ENCODE measurements at places on chromosomes 7 and 10.

DNA sequence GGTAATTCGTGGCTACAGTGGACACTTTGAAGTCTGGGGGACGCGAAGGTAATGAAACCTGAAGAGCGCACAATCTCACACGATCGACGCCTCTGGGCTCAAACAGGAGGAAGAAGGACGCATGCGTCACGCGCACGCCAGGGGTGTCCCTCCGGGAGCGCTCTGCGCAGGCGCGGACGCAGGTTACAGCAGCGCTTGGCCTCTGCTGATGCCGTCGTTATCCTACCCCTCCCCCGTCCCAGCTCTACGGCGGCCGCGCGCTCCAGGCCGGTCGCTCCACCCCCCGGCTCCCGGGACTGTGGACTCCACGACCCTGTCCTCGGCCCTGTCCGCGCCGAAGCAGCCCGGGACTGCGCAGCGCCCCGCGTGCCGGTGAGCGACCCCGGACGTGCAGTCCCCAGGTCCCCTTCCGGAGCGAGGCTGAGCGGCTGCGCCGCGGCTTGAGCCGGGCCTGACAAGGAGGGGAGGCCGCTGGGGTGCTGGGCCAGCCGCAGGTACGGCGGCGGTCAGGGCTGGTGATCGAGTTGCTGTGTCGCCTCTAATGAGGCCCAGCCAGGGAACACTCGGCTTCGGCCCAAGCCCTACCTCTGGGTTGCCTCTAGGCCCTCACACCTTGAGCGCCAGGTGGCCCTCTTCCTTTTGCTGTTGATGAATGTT, at the start of gene TMEM106B:
TMEM106B (plus strand) TSS at position 241 of the 657 bp plus-strand sequence. CDS start 3,517 bp downstream, outside the sequence.
- peak; percentile 94 for DNase-seq

DNA sequence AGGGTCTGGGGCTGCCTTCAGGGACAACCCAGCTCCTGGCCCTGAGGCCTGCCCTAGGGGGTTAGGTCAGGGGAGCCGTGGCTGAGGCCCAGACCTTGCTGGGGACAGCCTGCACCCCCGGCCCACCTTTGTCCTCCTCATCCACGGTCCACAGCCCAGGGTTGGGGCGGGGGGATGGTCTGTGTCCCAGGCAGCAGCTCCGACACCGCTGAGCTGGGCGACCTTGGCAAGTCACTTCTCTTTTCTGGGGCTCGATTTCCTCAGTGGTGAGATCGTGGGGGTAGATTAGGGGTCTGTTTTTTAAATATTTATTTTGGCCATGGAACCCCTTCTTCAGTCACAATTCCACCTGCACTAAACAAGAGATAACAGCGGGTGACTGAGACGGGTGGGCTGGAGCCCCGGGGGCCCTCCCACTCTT, 30.9 kb downstream of the DNAJB12 start:
- no peak for DNase-seq

GRCh38 chr10:76291175-76291574, 859.8 kb downstream of the LRMDA start:
- no peak for DNase-seq

GRCh38 chr7:112538726-112539255, 58.0 kb downstream of the LSMEM1 start:
- no peak for DNase-seq

DNA sequence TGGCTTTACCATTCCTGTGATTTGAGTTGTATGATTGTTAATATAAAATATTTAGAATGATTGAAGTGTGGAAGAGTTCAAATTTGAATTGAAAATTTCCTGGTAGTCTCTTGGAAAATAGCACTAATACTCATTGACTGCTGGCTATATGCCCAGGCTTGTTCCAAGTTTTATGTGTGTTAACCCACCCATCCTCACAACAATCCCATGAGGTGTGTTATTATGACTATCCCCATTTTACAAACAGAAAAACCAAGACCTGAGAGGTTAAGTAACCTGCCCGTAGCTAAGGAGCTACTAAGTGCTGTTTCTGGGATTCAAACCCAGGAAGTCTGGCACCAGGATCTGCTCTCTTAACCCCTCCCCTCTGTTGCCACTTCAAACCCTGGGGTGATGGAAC, 213.9 kb downstream of the CREB5 start:
- no peak for DNase-seq

All from COLO829 (cell line).